ENCODE measurements at places on chromosomes 6 and 20.

GRCh38 chr6:92723390-92723931 lies 695.9 kb downstream of the EPHA7 start:
- no peak for DNase-seq

- DNase-seq, result no peak
Observed at GRCh38 chr20:5526516-5526915, 209.8 kb upstream of the PROKR2 start.

- peak; percentile 16 for DNase-seq
Observed at GRCh38 chr6:167238146-167238693, 52.9 kb upstream of the UNC93A start.

GRCh38 chr20:20939006-20939405 lies 167.2 kb downstream of the LINC00237 start:
- DNase-seq, result no peak

DNA sequence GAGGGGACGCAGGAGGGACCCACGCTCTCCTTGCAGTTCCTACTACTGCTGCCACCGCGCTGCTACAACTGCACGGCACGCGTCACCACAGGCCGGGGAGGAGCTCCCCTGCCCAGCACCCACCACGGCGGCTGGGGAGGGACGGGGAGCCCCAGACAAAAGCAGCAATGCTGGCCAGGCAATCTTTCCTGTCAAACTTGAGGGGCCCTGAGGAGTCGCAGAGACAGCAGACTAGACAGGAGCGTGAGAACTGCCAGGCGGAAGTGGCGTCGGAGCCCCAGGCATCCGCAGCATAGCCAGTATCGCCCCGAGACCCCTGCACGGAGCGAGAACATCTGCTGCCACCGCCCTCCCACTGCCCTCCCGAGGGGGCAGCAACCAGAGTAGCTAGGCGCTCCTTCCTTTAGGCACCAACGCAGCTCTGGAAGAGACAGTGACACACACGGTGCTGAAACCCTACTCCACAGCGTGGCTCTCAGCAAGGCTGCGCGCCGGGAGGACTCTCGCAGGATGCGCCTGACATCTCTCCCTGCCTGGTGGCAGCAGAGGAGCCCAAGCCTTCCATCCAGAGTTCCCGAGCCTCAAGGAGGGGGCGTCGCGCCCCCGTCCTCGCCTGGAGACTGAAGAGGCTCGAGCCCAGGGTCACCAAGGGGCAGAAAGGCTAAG lies 2.2 kb downstream of the TAF4 start:
- DNase-seq, result peak; percentile 30

GRCh38 chr6:113120582-113121285 lies 736.4 kb upstream of the MARCKS start:
- DNase-seq, result no peak

GRCh38 chr6:87661503-87661902 lies 40.5 kb downstream of the AKIRIN2 start:
- DNase-seq, result no peak

DNA sequence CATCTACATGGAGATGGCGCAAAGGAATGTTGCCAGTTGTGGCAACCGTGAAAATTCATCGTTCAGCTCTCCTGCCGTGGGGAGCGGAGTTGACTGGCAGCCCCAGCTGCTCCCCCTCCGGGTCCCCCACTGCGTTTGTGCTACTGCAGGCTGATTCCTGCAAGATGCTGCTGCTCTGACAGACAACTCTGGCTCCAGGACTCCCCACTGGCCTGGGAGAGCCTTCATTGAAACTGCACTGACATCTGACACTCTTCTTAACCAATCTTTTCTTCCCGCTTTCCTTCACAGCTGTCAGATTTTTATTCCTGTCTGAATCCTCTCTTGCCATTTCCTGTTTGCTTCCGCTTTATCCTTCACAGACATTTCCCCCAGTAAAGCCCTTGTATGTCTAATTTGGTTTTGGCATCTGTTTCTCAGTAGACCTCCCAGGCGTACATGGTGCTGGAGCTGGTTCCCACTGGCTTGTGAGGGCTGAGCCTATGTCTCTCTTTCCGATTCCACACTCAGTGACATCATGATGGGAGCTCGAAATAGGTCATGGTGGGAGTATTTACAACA lies 9.5 kb upstream of the ATRN start:
- DNase-seq, result no peak

DNA sequence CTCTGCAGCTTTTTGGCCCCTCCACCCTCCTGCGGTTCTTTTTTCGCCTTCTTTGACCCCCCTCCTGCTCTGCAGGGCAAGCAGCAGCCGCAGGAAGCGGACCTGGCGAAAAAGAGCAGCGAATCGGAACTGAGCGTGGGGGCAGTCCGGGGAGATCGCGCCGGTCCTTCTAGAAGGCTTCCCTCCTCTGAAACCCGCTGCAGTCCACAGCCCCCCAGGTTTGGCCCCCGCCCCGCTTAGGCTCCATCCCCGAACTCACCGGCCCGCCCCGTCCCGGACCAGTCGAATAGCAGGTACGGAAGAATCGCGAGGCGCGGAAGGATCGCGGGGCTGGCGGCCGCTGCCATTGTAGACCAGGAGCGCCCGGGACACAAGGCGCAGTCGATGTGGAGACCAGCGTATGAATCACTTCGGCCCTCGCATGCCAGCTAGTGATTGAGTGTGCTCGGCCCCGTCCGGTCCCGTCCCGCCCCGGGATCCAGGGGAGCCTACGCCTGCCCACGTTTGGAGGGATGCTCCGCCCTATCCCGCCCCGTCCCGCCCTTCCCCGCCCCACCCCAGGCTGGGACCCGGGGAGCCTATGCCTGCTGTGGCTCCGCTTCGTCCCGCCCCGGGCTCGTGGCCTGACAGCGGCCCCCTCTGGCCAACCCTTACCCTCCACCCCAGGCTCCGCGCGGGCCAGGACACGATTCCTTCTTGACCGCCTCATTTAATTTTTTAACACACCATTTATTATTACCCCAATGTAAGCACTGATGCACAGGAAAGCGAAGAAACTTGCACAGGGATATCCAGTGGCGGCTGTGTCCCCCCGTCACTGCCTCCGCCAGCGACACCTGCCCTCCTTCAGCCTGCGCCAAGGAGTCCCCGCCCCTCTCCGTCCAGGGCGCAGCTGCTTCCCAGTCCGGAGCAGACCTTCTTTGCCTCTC lies at the start of gene ULBP3:
Gene ULBP3 (minus strand): TSS at position 402 of the 929 bp plus-strand sequence. CDS start 55 bp downstream, at position 347.
- DNase-seq, result peak; percentile 78

DNA sequence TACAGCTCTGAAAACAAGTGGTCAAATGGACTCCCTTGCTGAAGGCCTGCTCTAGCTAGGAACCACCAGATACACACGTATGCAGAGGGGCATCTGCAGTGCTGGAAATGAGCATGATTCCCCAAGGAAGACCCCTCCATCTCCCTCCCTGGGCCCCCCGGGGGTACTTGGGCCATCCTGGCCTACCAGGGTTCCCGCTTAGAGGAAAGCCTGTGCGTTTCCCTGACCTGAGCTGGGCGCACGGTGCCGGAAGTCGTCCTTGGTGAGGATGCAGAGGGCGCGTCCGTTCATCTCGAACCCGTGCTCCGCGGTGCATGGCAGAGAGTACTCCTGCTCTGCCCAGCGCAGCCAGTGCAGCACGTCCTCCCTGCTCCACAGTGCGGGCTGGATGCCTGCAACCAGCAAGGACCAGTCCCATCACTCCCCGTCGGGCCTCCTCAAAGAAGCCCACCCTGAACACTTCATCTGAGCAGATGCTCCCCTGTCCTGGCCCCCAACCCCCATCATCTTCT lies 11.8 kb downstream of the ETV7 start:
- no peak for DNase-seq

DNA sequence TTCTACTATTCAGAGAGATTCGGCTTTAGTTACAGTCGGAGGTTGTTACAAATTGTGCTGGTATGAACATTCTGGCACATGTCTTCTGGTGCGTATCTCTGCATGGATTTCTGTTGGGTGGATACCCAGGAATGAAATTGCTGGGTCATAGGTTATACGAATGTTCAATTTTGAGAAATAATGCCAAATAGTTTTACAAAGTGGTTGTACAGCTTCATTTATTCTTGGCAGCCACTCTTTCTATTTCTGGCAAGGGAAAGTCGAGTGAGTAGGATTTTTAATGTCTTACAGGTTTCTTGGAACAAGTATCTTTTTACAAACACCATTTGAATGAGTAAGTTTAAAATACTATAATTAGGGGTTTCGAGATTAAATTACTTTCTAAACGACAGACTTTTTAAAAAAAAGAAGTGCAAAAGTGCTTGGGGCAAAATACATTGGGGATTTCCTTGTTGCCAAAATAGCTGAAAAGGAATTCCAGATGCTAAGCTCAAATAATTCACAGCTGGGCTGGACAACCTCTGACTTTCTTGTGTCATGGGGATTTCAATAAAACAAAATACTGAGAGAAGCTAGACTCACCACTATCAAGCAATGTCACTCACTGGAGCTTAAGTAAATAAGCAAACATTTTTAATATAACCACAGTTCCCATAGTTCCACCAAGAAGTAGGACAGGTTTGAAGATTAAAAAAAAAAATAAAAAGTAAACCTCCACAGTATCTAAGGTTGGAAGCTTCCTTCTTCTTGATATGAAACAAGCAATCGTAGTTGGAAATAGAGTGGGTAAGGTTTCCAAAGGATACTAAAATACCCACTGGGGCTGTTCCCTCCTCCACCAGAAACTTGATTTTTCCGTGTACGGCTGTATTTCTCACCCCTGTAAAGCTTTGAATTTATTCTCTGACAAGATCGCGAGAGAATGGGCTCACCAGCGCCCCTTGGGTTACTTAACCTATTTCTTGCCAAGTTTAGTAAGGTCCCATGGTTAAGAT lies 21.6 kb upstream of the GFOD1 start:
- DNase-seq, result no peak

- peak; percentile 14 for DNase-seq
Observed at GRCh38 chr6:57242505-57242904, 20.4 kb upstream of the RAB23 start.

GRCh38 chr6:47106216-47106615 lies 64.1 kb upstream of the ADGRF1 start:
- no peak for DNase-seq

DNA sequence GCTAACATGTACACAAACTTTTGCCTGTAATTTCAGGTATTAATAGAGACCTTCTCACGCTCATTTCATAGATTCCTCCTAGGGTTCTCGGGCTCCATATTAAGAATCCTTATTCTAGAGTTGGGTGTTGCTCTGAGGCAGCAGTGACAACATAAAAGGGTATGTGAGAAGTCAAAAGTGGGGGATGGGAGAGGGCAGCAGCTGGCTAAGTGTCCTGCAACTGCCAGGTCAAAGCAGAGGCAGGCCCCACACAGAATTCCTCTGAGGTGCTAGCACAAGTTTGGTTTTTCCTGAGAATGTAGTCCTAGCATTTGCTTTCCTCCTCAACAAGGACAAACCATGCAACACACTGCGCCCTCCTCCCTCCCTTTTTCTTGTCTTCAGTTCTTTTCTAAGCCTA lies 4.6 kb downstream of the NSFL1C start:
- no peak for DNase-seq

GRCh38 chr6:160303806-160304205 lies 44.4 kb upstream of the SLC22A3 start:
- DNase-seq, result no peak

DNA sequence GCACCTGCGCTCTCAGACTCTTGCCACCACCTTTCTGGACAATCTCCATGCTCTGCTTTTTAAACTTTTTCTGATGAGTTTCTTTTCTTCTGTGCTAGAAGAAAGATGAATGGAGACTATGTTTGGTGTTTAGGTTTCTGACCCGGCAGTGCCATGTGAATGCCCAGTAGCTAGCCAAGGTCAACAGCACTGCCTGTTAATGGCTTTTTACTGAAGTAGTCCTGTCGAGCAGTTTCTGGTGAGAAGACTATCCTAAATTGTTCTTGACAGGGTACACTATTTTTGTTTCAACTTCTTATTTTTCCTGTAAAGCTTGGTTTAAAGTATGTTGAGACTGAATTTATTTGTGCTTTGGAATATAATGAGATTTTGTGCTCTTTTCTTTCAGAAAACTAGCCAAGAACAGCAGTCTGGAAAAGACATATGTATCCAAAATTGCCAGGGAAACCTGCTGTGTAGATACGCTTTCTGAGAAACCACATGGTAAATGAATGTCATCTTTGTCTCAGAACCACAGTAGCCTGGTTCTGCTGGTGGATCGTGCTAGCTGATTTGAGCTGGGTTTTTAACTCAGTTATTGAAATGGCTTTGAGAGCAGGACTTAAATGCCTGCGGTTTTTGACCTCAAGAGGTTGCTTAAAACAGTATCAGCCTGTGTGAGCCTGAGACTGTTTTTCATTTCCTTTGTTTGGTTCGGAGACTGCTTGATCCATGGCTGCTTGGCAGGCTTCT lies 48.1 kb downstream of the KCNS1 start:
- no peak for DNase-seq

- no peak for DNase-seq
Observed at GRCh38 chr20:52847029-52847660, 125.0 kb upstream of the TSHZ2 start.

DNA sequence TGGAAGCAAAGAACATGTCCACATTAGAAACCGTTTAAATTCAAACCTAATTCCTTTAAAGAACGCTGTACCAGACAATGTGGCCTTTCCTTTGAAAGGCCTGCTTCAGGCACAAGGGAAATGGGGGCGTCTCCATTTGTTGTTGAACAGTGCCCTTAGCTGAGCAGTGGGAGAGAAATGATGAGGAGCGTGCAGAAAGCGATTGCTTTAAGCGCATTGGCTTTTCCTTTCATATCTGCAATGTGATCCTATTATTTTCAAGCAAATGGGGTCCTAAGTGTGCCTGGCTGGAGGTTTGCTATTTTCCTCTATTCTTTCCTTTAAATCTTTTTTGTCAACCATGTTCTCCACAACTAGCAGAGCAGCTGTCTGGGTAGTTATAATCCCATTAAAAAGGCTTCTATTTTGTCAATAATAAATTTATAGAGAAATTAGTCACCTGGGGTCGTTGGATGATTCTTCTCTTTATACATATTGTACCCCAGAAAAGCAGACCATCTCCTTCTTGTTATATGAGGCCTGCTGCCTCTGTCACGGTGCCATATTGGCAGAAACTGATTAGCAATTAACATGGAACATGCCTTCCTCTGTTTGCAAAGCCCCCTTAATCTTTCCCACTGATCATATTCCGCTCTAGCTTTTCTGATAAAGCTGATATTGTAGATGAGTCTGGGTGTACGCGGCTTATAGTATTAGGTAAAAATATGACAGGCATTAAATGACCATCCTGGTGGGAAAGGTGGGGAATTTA lies 151.1 kb upstream of the JAG1 start:
- no peak for DNase-seq

- no peak for DNase-seq
Observed at GRCh38 chr6:99013661-99014060, 65.9 kb upstream of the FBXL4 start.

DNA sequence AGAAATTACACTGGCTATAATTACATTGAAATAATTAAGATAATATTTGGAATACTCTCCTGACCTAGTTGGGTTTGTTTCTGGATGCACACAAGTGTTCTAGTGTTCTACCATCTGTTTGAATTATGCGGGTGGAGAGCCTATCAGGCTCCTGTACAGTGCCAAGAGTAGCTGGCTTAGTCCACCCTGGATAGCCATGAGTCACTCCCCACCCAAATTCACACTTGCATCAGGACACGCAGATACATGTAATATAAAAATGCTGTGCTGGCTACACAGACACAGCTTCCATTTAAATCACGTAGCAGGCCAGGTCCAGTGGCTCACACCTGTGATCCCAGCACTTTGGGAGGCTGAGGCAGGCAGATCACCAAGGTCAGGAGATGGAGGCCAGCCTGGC lies 686.2 kb upstream of the SLC35B3 start:
- no peak for DNase-seq

All from NCI-H510A treated with DMSO at 0.1 percent for 48 hours (cell line).